ENCODE measurements at places on chromosomes 11 and 22.

GRCh38 chr22:25051983-25052710 lies 99.6 kb downstream of the KIAA1671 start:
- no peak for DNase-seq

DNA sequence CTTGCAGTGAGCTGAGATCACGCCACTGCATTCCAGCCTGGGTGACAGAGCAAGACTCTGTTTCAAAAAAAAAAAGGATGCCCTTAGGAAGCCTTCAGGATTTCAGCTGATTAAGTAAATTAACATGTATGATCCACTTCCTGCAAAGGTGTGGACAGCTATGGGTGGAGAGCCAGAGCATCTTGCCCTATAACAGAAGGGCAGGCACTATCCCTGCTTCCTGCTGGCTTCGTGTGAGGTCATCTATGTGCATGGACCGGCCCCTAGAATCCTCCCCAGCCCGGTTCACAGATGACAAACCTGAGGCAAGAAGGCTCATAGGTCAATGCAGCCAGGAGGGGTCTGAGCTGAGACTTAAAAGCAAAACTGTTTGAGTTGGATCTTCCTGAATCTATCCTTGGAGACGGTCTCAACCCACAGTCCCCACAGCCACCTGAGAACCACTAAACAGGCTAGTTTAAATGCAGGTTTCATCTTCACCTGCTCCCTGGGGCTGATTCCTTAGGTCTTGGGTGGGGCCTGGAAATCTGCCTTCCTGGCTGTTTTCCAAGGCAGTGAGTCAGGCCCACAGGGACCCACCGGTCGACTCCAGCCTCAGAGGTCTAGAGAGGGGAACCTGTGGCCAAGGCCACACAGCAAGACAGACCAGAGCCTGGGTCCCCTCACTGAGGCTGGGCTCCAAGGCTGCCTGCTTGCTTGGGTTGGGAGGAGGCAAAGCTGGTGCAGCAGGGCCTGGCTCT lies 55.2 kb upstream of the MPEG1 start:
- no peak for DNase-seq

- DNase-seq: no peak
These were observed 20.5 kb upstream of the SYT12 start for GRCh38 chr11:67002297-67002913.

GRCh38 chr11:134592391-134592990 lies 180.4 kb upstream of the B3GAT1 start:
- no peak for DNase-seq

DNA sequence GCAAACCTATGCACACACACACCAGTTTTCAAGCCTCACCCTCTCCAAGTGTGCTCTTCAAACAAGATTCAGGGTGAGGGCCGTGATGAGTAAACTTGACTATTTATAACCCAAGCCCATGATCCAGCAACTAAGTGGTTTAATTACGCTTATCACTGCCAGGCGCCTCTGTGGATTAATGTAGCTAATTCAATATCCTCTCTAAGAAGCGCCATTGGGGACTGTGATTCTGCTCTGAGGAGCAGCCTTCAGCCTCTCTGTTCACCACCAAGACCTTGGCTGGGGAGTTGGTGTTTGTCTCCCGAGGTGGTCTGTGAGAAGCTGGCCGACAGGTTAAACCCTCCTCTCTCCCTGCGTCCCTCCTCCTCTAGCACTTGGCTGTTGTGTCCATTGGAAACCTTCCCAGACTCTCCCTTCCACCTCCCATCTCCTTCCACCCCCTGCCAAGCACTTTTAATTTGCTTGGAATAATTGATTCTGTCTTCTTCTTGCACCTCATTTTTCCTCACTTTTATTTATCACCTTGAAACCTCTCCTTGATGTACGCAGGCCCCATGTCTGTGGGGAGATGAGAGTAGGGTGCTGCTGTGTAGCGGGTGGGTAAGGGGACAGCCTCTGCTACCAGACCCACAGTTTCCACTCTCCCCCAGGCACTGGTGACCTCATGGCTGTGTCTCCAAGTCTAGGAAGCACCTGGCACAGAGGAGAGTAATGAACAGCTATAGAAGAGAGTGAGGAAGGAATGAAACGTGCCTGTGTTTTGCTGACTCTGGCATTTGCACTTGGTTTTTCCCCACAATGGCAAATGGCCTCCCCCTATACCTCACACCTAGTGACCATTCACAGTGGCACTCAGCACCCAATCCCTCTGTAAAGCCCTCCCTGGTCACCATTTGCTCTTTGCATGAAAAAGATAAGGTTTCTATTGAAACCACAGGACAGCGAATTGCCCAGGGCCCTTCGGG lies 236.6 kb downstream of the GRIK4 start:
- no peak for DNase-seq

All from activated CD4-positive, CD25-positive, alpha-beta regulatory T cell (primary cell).